ENCODE measurements at places on chromosomes 16 and 17.

DNA sequence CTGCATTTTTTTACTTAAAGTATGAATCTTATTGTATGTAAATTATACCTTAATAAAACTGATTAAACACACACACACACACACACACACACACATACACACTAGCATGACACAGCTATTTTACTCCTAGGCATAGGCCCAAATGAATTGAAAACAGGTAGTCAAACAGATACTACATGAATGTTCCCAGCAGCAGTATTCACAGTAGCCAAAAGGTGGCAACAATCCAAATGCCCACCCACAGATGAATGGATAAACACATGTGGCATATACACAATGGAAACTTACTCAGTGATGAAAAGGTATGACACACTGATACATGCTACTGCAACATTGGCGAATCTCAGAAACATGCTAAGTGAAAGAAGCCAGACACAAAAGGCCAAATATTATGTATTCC lies 223.5 kb downstream of the CYB561 start:
- no peak for DNase-seq

DNA sequence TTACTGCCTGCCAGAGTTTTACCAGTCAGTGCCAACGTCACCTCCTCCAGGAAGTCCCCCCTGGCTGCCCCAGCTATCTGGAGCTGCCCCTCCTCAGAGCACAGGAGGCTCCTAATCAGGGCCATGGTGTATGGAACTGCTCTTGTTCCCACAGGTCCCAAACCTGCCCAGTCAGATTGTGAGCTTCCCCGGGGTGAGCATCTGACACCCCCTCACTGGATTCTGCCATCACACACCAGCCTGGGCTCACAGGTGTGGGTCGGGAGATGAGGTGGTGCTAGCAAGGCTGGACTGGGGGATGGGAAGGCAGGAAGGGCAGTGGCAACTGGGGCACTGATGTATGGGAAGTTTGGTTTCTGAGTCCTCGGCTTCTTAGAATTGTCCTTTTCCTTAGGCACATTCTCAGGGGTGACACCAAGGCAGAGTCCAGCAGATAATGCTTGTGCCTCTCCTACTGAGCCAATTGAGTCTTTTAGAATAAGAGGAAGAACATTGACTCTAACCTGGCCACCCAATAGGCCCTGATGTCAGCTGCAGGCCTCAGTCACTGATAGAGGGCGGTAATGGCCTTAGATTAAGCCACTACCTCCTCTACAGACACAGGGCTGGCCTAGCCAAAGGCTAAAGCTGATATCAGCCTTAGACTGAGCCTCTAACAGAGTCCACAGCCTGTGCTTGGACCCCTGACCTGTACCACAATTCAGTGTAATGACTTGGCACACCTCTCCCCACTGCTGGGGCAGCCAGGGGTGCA lies 107.9 kb downstream of the WSCD1 start:
- DNase-seq = no peak

DNA sequence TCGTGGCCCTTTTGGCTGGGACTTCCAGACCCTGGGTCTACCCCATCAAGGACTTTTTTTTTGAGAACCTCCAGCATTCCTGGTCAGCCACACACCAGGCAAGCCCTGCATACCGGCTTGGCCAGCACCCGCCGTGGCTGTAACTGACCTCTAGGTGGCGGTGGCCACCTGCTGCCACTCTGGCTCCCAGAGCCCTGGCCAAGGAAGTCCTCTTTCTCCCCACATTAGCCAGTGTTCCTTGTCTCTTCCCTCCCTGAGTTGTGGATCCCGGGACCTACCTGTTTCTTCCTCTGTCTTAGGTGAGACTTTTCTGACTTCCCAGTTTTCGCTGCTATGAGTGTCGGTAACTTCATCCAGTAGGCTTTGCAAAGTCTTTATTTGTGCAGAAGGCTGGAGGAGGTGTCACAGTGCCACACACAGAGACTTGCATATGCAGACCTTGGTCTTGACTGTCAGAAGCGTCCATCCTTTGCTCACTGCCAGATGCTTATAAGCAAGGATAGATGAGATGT lies 348.3 kb downstream of the CPPED1 start:
- DNase-seq = peak; percentile 29

GRCh38 chr16:31869511-31870201 lies 4.0 kb upstream of the ZNF267 start:
- DNase-seq = peak; percentile 98

DNA sequence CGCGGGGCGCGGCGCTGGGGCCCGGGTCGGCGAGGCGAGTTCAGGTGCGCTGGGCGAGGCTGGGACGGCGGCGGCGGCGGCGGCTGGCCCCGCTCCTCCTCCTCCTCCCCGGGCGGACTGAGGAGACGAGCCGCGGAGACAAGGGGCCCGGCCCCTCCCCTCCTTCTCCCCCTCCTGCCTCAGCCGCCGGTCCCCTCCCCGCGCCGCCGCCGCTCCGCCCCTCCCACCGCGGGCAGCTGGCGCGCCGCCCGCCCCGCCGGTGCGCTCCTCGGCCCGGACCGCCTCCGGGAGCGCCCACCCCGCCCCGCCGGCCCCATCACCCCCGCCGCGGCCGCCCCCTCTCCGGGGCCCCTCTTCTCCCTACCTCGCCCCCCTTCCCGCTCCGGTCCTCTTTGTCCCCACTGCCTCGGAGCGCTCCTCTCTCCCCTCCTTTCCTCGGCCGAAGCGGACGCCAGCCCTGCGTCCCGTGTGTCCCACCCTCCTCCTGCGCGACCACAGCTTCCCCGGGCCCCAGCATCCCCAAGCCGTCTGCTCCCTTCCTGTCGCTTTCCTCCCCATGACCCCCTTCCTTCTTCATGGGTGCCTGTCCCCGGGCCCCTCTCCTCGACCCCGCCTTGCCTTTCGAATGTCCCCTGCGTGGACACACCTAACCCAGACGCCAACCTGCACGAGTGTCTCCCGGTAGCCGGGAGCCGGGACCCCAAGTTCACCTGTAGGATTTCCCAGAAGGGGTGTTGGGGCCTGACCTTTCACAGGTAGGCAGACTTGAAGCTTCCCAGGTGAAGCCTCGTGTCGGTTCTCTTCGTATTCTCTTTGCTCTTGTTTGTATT lies at the start of gene TOX3:
Gene TOX3 (minus strand): TSS at position 140 of the 830 bp plus-strand sequence. CDS start 420 bp downstream, outside the sequence.
- no peak for DNase-seq

GRCh38 chr17:29178750-29179231 lies 1.4 kb downstream of the MYO18A start:
- no peak for DNase-seq

DNA sequence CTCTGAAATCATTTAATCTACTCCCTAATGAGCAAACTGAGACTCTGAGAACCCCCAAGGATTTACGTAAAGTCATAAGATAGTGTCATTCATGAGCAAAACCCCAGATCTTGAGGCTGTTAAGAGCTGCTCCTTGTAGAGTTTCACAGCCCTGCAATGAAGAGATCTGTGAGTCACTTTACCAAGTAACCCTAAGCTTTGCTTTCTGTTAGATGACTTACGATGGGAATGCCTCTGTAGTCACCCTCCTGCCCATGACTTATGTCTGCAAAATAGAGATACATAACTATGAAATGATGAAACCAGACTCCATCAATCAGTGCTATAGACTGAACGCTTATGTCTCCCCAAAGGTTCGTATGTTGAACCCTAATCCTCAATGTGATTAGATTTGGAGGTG lies 117.7 kb downstream of the HS3ST3A1 start:
- no peak for DNase-seq

DNA sequence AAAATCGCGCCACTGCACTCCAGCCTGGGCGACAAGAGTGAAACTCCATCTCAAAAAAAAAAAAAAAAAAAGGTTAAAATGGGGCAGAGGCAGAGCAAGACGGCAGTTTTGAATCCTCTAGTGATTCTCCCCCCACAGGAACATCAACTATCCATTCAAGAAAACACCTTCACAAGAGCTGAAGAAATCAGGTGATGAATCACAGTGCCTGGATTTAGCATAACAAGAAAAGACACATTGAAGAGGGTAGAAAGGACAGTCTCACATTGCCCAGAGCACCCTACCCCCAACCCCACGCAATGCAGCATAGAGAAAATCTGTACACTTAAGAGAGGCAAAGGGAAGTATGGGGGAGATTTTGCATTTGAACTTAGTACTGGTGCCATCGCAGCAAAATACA lies 28.8 kb upstream of the RNF43 start:
- no peak for DNase-seq

GRCh38 chr17:51362811-51363585 lies 102.7 kb downstream of the UTP18 start:
- DNase-seq = no peak

DNA sequence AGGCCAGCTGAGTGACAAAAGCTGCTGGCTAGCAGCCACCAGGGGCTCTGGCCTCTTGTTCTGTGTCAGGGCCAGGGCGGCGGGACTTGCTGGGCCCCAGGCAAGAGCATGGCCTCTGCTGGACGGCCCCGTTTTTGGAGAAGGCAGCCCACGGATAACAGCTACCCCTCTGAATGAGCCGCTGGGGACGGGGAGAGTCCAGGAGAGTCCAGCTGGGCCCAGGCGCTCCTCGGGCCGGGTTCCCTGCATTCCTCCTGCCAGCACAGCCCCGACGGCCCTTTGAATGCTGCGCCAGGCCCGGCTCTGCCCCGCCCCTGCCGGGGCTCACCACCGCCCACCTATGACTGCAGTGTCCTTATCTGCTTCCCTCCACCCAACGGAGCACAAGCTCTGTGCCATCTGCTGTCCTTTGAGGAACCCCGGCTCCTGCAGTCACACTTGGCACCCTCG lies 33.4 kb downstream of the SLC7A5 start:
- no peak for DNase-seq

GRCh38 chr16:8848939-8849391 lies 19.8 kb downstream of the CARHSP1 start:
- DNase-seq = no peak

GRCh38 chr17:80086081-80086480 lies 15.3 kb upstream of the GAA start:
- DNase-seq = no peak

DNA sequence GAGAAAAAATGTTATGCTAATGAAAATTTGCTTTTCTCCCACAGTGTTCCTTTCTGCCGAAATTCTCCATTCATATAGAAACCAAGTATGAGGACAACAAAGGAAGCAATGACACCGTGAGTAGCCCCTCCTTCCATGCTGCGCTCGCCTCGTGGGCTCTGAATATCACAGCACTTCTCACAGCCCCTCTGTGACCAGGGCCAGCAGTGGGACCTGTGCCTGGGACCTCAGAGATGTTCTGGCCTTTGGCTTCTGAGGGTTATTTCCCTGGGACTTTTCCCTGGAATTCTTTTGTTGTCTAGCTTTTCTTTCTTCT lies 139.6 kb upstream of the NOL11 start:
- no peak for DNase-seq

- DNase-seq = no peak
These were observed 44.3 kb upstream of the ENPP7 start for GRCh38 chr17:79686476-79686875.

DNA sequence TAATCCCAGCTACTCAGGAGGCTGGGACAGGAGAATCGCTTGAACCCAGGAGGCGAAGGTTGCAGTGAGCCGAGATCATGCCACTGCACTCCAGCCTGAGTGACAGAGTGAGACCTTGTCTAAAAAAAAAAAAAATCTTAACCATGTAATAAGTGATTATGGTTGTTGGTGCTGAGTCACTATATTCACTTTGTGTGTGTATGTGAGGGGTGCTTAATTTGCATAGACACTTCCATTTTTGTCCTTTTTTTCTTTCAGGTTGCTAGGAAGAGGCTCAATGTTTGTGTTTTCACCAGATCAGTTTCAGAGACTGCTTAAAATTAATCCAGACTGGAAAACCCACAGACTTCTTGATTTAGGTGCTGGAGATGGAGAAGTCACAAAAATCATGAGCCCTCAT lies 18.2 kb downstream of the METTL9 start:
- DNase-seq = peak; percentile 33

DNA sequence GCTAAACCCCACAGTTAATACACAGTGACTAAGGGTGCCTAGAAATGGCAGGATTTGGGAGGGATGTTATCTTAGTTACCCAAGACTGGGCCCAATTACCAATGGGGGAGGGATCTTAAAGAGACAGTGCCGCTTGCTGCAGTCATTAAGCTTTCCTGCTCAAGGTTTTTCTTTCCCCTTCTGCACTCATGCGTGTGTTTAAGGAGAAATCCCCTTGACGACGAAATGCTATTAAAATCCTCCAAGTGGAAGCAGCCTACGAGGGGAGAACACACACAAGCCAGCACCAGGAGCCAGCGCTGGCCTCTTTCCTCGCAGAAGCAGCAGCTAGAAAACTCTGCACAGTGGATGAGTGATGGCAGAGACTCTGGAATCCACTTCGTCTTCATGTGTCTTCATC lies 22.0 kb downstream of the SALL1 start:
- no peak for DNase-seq

- DNase-seq = no peak
These were observed 53.6 kb downstream of the CBFA2T3 start for GRCh38 chr16:88923450-88923849.

DNA sequence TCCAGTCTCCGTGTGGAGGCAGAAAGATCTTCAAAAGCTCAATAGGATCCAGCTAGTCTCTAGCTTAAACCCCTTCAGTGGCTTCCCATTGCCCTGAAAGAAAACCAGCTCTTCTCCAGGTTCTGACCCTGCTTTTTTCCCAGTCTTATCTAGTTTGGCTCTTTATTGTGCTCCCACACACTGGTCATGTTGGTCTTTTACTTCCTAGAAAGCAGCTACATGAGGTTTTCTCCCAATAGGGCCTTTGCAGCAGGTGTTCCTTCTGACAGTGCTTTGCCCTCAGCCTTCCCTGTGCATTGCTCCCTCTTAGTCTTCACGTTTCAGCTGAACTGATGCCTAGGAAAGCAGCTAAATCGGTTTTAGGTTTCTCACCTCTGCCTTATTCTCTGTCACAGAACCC lies 21.7 kb upstream of the ABCA3 start:
- DNase-seq = no peak

GRCh38 chr16:67542464-67542863 lies 13.8 kb downstream of the RIPOR1 start:
- peak; percentile 89 for DNase-seq

DNA sequence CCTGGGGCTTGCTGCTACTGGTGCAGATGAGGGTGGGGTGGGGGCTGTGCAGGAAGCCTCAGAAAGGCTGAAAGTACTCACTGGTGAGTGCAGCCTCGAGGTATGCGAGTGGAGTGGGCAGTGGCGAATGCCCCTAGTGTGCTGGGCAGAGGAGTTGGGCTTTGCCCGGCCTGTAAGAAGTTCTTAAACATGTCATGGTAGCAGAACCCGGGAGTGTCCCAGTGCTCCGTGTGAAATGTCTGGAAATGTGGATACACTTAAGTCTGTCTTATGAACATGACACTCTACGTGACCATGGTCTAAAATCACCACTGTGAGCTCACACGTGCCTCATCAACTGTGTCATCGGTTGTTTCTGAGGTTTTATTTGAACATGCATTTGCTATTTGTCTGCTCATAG lies 1.7 kb downstream of the SMTNL2 start:
- no peak for DNase-seq

DNA sequence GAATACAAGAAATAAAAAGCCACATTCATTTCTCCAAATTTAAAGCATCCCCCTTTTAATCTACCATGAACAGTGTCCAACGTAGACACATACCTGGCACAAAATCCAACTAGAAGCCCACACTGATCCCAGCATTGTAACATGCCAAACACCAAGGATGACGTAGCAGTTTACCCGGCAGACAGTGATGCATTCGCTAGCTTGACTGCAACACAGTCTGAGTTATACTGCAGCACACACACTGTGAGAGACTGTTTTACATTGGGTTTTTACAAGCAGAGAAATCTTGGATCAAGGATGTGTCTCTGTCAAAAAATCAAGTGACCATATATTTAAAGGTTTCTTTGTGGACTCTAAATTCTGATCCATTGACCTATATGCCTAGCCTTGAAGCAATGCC lies 74.5 kb upstream of the C17orf78 start:
- no peak for DNase-seq

Data from MV-4-11 (cell line).